ENCODE measurements at places on chromosomes 12 and 14.
A peak's percentile ranks its signal among the peaks of the same experiment; 100 is the strongest.

DNA sequence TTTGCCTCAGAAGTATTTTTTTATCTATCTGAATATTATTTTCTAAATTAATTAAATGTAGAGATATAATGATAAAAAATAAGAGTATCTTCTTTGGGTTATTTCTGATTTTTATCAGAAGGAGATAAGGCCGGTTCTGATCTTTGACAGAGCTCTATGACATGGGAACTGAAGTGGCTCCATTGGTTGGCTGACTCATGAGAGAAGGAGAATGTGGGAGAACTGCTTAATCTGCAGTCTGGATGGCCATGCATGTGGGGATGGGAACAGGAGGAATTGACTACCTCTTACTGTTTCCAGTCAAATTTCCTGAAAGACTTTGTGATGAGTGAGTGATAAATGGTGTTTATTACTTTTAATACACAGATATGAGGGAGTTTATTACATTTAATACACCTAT is 155.8 kb upstream of the ATP2B1 start:
- no peak for DNase-seq

- no peak for DNase-seq
Measured at GRCh38 chr12:20274008-20274407, 94.3 kb upstream of the PDE3A start.

- DNase-seq = peak; percentile 31
Measured at GRCh38 chr12:42326541-42327226, 717 bp downstream of the PPHLN1 start.

DNA sequence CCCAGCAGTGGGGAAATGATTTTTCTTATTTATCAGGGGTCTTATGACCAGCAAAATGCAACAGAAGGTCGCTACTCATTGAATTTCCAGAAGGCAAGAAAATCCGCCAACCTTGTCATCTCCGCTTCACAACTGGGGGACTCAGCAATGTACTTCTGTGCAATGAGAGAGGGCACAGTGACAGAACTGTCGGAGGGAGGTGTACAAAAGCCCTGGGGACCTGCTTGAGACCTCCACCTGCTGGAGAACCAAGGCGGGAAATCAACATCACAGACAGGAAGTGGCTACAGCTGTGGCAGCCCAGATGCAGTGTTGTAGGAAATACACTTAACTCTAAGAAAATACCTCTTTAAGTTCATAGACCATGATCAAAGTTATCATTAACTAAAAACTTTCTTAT is 250.9 kb upstream of the OR4E1 start:
- no peak for DNase-seq

DNA sequence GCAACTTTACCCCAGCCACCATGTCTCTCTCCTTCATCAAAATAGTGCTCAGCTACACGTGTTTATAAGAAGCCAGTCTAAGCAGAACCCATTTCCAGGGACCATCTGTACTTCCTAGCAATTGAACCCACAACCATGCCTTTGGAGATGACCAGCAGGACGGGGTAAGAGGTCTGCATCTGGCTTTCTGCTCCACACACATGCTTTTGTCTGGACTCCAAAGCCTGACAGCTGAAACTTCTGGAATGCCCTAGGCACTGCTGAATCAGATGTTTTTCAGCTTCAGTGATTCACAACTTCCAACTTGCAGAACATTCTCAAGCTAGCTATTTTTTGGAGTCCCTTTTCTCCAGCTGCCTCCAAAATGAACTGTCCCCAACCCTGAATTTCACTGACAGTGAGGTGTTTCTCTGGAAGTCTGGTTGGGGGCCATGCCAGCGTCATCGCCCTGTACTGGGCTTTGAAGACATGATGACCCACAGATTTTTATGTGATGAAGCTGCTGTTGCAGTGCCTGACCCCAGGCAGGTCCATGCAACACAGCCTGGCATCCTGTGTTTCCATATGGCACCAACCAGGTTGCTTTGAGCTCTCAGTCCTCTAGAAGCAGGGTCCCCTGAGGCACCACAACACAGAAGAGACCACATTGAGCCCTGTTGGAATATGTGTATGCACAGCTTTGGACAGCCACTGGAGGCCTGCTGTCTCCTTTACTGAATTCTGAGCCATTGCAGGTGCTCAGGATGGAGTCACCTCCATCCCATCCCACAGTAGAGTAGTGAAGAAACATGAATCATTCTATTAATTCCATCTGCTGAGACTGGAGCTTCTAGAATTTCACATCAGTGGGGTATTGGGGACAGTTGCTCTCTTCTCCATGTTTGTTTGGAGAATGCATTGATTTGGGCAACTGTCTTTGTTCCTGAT is 80.2 kb downstream of the NUAK1 start:
- DNase-seq = no peak

DNA sequence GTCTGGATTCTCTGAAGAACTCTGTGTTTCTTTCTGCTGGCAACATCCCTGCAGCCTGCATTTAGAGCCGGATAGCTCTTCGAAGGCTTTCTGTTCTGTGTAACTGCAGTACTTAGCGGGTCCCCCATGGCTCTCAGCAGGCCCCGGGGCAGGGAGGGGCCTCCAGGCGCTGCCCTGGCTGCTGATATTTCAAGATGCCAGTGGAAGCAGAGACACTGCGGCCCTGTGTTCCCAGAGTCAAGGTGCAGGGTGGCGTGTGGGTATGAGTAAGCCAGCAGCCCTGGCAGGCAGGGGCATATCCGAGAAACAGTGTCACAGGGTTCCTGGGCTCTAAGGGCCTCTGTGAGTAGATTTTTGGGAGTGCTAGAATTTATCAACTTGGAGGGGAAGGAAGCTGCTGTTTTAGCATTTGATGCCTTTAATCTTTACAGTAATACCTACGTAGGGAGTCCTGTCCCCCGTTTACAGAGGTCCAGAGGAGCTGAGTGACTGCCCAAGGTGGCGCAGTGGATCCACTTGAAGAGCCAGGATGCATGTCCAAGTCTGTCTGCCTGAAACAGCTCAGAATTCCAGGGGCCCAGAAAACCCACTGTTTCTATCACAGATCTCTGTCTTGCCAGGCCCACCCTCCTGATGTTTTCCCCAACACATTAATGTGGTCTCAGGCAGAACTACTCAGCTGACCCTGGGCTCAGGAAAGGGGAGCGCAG is 16.2 kb downstream of the ESRRB start:
- DNase-seq = no peak
